ENCODE measurements at places on chromosomes 2 and 18.

DNA sequence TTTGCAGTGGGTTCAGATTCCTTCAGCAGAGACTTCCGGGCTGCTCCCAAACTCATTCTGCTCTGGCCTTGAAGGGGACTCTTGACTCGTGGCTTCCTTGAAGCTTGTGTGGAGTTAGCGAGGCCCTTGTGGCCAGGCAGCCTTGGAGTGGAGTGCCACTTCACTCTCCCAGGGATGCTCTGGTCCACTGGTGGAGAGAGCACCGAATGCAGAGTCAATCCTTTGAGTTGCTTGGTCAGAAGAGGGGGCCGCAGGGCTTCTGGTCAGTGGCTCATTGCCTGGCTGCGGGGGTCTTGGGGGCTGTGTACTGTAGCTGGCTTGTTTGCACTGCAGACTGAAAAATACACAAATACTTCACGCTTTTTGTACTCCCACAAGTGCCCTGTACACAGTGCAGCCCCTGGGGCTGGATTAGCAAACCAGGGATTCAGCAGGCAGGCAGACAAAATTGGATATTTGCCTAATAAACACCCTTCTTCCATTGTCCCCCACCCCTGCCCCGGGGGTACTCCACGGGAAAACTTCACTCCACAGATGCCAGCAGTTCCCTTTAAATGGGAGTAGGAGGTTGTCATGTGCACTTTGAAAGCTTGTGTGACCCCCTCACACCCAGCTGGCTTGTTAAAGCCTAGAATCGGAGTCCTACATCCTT, 3.2 kb downstream of the GLI2 start:
- DNase-seq, result no peak

DNA sequence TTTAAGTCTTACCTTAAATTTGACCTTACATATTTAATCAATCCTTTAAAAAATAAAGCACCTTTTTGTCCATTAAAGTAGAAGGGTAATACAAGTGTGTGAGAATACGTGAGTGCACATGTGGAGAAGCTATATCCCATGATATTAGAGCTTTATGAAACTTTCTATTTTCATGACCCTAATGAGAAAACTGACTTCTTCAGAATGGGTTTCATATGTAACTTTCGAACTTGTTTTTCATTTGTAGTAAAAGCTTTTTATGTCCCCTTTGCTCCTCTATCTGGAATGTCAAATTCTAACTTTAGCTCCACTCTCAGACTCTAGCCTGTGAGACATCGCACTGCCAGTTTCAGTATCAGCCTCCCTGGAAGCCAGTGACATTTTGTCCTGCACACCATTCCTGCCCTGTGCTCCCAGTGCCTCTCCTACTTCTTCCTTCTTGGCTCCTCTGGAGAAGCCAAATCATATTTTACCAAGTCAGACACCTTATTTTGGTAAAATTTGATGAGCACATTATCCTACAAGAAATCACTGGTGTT, 42.0 kb downstream of the MAPRE2 start:
- DNase-seq, result no peak

DNA sequence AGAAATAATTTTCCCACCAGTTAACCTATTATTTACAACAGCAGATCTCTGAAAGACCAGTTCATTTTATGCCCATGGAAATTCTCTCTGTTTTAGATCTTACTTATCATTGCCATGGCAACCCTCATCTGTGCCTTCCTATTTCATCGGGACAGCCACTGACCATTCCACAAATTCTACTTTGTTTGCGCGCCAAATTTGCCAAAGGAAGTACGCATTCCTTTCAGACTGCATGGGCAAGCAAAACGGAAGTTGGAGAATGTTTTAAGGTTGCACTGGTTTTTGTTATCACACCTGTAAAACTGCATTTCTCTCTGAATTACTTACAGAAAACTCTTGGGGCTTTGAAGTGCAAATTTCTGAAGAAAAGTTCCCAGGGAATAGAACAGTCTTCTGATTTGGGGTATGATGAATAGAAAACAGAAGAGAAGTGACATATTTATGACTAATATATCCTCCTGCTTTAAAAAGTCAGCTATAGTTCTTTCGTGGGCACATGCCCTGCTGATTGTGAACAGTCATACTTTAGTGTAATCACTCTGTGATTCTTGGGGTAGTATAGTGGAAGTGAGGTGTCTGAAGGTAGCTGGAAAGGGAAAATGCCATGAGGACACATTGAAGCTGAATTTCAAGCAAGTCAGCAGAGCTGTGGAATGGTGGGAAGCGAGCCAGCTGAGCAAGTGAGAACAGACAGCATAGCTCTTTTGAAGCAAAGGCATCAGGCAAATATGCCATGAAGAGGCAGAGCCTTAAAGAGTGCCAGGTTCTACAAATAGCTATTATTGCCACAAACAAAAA, 20.9 kb downstream of the NETO1 start:
- no peak for DNase-seq

DNA sequence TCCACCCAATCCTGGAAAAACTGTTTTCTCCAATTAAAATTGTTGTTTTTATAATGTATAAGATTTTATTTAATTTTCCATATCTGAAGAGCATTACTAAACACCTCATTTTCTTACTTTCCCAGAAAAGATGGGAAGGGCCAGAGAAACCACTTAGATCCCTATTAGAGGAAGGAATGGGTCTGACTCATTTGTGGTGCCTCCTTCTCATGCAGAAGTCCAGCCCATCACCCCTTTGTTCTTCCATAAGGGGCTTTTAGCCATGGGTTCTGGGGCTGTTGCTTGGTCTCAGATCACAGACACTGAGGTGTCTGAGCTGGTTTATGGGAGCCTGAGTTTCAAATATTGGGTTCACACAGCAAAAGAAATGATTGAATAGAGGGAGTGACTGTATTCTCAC, 152.2 kb downstream of the ESCO1 start:
- no peak for DNase-seq

DNA sequence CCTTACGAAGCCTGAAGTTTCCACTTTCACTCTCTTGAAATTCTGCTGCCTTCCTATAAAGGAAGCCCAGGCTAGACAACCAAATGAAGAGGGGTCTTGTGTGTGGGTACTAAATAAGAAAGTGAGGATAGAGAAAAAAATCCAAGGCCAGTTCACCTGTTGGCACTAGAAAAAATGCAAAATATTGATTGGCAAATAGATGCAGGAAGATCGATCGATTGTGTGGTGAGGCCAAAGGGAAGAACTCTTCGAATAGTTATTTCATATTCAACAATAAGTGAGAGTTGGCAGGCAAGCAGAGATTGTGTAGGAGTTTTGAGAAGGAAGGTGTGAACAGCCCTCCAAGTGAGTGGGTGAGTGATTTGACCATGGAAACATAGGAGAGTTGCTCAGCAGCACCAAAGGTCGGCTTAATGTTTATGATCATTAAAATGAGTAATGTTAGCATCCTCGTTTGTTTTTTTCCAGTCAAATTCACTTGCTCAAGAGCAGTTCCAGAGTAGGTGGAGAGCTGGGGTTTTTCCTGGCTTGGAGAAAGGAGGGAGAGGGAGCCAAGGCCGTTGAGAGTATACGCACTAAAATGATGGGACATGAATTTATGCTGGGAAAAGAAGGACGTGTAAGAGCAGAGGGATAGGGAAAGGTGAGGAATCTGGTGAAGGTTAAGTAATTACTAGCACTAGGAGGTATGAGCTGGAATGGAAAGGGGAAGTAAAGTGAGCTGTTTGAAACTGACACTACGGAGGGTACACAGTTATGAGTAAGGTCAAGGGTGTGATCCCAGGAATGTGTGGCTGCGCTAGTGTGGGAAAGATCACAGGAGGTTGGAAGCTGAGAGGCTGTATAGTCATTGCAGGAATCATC, 1.1 kb upstream of the NAPG start:
- no peak for DNase-seq

DNA sequence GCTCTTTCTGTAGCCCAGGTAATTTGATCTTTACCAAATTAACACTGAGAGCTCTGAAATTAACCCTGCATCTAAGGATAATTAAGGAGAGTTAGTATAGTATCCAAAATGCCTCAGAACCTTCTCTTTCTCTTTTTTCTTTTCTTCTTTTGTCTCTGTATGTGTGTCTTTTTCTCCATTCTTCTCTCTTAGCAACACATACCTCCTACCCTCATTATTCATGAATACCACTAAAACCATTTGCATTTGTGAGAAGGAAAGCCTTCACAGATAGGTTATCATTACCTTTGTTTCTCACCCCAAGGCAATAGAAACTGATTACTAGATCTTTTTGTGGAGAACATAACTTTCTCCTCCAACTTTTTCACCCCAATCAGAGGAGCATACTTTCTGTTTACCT, 376.5 kb upstream of the NXPH2 start:
- DNase-seq, result no peak

GRCh38 chr2:100964222-100964621, 37.9 kb upstream of the RPL31 start:
- no peak for DNase-seq

DNA sequence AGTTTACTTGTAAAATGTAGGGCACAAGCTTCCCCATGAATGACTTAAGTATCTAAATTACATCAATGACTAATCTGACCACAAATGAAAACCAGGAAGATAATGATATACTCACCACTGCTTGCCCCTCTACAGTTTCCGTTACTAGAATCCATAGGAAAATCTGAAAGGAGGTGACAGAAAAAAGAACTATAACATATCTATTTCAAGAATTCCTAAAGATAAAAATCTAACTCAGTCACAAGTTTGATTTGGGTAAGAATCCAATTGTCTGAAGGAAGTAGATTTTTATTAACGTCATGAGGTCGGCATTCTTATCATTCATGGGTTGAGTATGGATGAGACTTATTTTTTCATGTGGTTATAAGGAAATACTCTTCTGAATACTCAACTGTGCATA, 7.8 kb downstream of the FRZB start:
- no peak for DNase-seq

All from stimulated activated CD4-positive, alpha-beta T cell treated with anti-CD3 and anti-CD28 coated beads, TNF-alpha, amount 100 ng/mL, for 48 hours (primary cell).